ENCODE measurements at places on chromosomes 13 and 19.

- DNase-seq = no peak
These were observed 10.4 kb upstream of the SACS start for GRCh38 chr13:23443878-23444277.

GRCh38 chr19:54526972-54527371, 24.3 kb downstream of the LAIR2 start:
- no peak for DNase-seq

DNA sequence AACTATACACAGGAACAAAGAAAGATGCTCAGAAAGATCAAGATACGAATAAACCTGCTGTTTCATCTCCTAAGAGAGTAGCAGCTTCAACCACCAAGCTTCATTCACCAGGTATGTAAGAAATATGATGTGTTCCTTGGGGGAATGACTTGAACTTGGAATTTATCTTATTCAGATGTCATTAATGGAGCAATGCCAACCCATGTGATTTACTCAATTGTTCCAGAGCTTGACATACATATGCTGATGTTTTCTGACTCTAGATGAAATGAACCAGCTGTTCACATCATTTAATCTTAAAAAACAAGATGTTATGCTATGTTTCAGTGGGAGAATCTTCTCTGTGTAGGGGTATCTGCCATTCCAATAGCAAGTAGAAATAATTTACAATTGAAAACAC, 270.9 kb downstream of the SLC7A1 start:
- DNase-seq = no peak

DNA sequence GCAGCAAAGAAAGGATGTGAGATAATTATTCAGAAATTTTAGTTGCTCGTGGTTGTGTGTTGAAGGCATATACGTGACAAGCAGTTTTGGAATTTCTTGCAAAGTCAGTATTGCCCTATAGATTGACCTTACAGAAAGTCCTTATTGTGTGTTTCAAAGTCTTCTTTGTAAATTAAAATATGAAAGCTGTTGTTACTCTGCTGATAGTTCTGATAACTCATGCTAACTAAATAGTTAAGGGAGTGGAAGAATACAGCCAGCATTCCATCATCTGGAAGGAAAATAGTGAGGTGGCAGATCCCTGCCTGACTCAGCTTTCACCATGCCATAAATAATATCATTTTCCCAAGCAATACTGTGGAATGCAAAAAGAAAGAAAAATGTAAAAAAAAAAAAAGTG, 27.2 kb downstream of the WASF3 start:
- no peak for DNase-seq

- DNase-seq = no peak
These were observed 813 bp downstream of the ZNF562 start for GRCh38 chr19:9673912-9674662.

- DNase-seq = no peak
These were observed 173.9 kb upstream of the SERP2 start for GRCh38 chr13:44199627-44200207.

GRCh38 chr13:35923347-35923746, 207.8 kb downstream of the DCLK1 start:
- DNase-seq = no peak

GRCh38 chr19:8404391-8405151, 8.5 kb upstream of the MARCHF2 start:
- DNase-seq = no peak

- no peak for DNase-seq
These were observed 13.0 kb upstream of the SIGLEC11 start for GRCh38 chr19:49973987-49974386.

DNA sequence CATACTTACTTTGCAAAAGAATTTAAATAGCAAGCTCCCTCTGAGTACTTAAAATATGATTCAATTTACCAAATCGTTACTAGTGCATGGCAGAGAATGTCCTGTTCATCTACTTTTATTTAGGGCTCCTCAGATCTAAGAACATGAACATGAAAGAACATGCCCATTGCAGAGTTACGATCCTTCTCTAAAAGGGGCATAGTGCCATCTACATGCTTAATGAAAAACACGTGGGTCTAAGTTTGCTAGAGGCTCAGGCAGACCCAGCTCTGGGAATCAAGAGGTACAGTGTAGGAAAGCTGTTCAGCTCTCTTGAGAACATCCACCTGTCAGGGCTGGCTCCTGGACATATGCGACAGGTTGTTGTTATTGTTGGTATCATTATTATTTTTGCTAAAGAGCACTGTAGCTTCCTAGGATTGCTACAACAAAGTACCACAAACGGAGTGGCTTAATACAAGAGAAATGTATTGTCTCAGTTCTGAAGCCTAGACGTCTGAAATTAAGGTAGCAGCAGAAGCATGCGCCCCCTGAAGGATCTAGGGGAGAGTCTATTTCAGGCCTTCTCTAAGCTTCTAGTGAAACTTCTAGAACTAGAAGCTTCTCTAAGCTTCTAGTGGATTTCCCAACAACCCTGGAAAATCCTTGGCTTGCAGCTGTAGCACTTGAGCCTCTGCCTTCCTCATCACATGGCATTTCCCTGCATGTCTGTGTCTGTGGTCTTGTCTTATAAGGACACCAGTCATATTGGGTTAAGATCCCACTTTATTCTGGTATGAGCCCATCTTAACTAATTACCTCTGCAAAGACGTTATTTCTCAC, 133.9 kb downstream of the DCT start:
- DNase-seq = no peak

DNA sequence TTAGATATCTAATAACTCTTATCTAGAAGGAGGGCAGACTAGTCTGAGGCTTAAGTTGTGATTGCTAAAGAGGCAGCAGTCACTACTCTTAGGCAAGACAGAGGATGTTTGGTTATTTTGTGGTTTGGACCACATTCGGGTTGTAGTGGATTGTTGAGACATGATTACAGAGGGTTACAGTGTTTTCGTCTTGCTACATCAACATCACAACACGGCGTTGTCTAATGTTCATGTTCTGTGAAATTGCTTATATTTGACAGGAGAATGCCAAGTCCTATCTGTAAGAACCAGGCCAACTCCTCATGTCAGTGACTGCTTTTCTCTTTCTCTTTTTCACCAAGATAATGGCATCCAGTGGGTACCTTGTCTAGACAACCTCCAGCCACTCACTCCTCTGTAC, 16.8 kb upstream of the TM9SF2 start:
- DNase-seq = no peak

GRCh38 chr13:101624981-101625380, 172.5 kb downstream of the ITGBL1 start:
- DNase-seq = no peak

DNA sequence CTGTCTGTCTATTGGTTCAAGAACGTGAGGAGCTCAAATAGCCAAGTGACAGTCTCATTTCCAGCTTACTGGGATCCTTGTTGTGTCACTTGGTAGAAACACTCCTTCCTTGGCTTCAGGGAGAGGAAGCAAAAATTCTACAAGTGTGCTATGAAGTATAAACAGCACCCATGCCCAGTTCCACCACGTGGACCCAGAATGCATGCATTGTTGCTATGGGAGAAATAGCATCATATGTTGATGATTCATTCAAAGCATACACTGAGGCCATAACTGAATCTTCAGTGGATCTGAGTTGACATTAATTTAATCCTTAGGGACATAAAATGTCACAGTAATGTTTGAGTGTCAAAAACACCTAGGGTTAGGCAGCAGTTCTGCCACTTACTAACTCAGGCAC, 199.0 kb upstream of the RXFP2 start:
- no peak for DNase-seq

DNA sequence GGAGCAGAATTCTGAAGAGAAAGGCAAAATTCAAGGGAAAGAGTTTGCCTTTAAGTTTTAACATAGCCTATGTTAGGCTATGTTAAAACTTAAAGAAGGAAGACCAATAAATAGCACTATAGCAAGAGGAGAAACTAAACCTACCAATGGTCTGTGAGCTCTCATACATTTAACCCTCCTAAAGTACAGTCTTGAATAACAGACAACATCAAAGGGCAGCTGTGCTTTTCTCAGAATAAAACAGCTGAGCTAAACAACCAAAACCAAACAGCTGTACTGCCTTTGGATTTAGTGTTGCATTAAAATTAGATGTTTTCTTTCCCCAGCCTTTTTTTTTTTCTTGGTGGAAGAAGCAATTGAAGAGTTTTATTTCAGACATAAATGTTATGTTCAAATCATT, 34.0 kb downstream of the KLF5 start:
- DNase-seq = no peak

DNA sequence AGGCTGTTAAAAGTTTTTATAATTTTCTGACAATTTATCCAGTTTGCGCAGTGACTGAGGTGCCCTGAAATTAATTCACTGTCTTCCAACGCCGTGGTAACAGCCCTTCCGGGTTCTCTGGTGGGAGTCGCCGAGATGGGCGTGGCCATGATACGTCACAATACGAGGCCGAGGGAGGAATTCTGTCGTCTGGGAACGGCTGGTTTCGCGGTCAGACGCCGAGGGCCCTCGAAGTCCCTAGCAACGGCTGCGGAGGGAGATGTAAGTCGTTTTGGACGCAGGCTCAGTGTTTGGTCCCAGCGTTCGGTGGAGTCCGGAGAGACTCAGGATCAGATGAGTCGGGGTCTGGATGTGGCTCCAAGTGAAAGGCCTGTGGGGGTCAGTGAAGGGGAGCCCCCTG, 21.7 kb downstream of the ZNF613 start:
- no peak for DNase-seq

- DNase-seq = no peak
These were observed 3.8 kb downstream of the ZC3H4 start for GRCh38 chr19:47109541-47110375.
